Stimulated activated CD4-positive, alpha-beta T cell treated with anti-CD3 and anti-CD28 coated beads, Interleukin-1b, Interleukin-23, amount 100 ng/mL, for 48 hours (primary cell): ENCODE measurements at places on chromosomes 1 and 21.

GRCh38 chr1:51642739-51643142 is 25.8 kb downstream of the OSBPL9 start:
- no peak for DNase-seq

DNA sequence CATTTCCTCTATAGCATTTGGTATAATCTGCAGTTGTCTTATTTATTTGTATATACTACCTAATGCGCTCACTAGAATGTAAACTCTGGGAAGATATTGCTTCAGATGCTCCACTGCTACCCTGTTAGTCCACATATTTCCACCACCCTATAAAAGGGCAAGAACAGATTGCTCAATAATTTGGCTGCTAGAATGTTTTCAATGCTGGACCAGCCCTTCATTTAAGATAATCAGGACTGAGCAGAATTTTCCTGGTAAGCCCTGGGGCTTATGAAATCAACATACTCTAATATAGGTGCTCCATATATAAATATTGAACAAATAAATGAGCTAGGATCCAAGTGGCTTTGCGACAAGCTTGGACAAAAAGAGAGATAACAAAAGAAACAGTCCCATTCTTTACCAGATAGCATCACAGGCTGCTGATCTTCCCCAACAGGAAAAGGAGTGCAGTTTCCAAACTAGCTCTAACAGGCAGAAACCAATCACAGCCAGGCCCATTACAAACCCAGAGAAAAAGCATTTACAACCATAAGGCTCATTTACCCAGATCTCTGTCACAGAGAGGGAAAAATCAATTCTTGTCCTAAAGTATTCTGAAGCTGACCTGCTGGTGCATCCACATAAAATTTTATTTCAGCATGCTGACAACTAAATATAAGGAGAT is 8.3 kb downstream of the BCAR3 start:
- no peak for DNase-seq

DNA sequence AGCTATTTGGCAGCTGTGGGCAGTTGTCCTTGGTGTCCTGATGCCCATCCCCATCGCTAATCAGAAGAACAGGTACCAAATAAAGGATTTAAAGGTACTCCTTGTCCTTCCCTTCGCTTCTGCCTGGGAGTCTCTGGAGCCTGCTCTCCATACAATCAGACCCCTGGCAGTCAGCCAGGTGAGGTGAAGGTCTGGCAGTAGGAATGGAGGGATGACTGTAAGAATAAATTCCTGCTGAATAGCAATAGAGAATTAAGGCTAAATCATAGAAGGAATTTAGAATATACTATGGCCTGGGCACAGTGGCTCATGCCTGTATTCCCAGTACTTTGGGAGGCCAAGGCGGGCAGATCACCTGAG is 9.2 kb downstream of the THBS3 start:
- no peak for DNase-seq

GRCh38 chr1:71557138-71557537 is 476.3 kb upstream of the ZRANB2 start:
- no peak for DNase-seq
